ENCODE measurements at places on chromosomes 11 and 22. TPM values are rescaled to one million over a fixed set of nuclear protein-coding genes. Genes with fewer than 3 reads are reported as not detected.
A peak's percentile ranks its signal among the peaks of the same experiment; 100 is the strongest.

FIBIN gene
- 85.4 TPM for total RNA-seq

DNA sequence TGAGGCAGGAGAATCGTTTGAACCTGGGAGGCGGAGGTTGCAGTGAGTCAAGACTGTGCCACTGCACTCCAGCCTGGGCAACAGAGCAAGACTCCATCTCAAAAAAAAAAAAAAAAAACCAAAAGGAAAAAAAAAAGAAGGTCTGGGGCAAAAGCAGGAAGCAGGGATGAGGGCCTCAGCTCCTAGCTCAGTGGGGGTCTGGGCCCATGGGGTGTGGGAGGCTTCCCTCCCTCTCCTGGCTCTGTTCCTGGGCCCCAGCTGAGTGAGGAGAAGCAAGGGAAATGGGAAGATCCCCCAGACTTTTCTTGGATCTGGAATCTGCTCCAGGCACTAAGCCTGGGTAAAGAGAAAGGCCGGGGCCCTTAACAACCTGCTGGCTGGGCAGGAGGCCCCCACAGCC lies 8.9 kb downstream of the CHRM1 start:
- H3K27me3 ChIP-seq, result no peaks in the 10 kb centered on the region
- H3K27ac ChIP-seq, result no peak overlapping the region
- no peaks in the 10 kb centered on the region for H3K36me3 ChIP-seq

DNA sequence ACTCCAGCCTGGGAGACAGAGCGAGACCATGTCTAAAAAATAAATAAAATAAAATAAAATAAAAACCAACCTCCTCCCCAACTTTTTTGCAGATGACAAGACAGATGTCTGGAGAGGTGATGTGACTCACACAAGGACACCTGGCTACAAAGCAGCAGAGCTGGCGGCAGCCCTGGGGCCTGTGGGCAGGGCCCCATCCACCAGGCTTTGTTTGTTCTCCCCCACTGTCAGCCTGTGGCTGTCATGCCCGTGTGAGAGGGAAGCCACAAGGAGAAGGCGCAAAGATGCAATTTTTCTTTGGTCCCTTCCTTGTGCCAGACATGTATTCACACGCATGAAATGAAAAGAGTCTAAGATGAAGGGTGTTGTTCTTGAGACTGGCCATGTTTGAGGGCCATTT lies 16.6 kb downstream of the CD59 start:
- H3K4me3 ChIP-seq, result no peak overlapping the region
- H3K36me3 ChIP-seq, result no peaks in the 10 kb centered on the region
- peaks cover 35% of the 10 kb centered on the region for H3K4me1 ChIP-seq
- DNase-seq, result no peak

DNA sequence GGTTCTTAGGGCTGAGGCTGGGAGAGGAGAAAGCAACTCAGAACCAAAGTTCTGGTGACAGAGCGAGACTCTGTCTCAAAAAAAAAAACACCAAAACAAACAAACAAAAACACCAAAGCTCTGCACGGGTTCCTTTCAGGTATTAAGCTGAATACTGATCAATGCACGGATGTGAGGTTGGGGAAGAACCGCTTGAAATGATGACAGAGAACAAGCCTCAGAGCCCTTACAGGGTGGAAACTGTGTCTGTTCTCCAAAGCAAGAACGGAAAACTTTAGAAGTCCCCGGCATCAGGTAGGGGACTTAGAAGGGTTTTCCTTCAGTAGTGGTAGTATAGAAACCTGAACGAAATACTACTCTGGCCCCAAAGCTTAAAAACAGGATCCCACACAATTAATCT lies 260.0 kb downstream of the TBC1D22A start:
- no peaks in the 10 kb centered on the region for H3K27me3 ChIP-seq
- H3K27ac ChIP-seq, result no peak overlapping the region
- DNase-seq, result no peak
- H3K36me3 ChIP-seq, result peaks cover 5% of the 10 kb centered on the region
- H3K4me1 ChIP-seq, result no peaks in the 10 kb centered on the region

SAA4 gene
- total RNA-seq, result 1.3 TPM

GRCh38 chr11:33035011-33035410 lies 4.4 kb upstream of the TCP11L1 start:
- no peak overlapping the region for H3K27ac ChIP-seq
- H3K4me1 ChIP-seq, result no peaks in the 10 kb centered on the region
- DNase-seq, result no peak
- H3K4me3 ChIP-seq, result peak overlapping the region; percentile 42
- no peaks in the 10 kb centered on the region for H3K27me3 ChIP-seq

DNA sequence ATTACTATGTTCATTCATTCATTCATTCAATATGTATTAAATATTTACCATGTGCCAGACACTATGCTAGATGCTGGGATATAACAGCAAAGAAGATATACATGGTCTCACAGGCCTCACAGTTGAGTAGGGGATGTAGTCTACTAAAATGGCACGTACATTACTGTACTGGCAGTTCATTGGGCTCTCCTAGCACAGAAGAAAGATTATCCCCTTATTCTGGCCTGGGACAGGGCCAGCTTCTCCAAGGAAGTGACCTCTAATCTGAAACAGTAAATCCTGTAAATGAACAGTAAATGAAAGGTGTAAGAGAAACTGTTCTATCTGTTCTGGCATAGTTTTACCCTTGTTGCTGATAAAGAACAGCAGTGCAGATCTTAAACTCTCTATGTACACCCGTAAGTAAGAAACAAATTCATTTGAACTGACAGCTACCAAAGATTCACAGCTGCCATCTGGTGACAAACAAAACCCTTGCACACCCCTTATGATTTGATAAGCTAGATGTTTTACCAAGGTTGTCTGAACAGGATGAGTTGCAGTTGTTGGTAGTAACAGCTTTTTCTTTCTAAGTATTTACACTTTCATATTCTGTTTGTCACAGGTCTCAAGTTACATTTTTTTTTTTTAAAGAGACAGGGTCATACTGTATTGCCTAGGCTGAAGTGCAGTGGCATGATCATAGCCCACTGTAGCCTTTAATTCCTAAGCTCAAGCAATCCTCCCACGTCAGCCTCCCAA lies 263.1 kb downstream of the TMEM135 start:
- H3K4me1 ChIP-seq, result no peaks in the 10 kb centered on the region
- H3K4me3 ChIP-seq, result no peak overlapping the region
- no peak for DNase-seq

DBX1 gene
- total RNA-seq, result not detected

GGTLC3 gene
- 6.2 TPM for total RNA-seq

GRCh38 chr11:131356206-131356605 lies 14.2 kb upstream of the NTM start:
- H3K4me3 ChIP-seq, result no peak overlapping the region
- no peak for DNase-seq
- H3K4me1 ChIP-seq, result no peaks in the 10 kb centered on the region
- no peak overlapping the region for H3K27ac ChIP-seq
- no peaks in the 10 kb centered on the region for H3K36me3 ChIP-seq

SAA2 gene
- total RNA-seq, result 82.0 TPM

DNA sequence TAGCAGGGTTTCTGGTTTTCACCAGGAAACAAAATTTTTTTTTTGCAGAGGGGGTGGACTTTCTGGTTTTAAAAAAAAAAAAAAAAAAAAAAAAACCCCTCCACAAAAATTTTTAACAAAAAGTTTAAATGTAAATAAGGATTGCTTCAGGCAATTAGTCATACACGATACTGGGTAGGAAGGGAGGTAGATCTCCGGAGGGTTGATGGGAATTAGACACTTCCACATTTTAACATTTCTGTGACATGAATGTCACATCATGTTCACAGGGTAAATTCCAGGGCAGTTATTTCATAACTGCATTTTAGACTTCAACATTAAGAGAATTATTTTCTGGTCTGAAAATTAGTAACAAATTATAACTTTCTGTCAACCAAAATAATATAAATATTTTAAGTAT lies 15.9 kb downstream of the NUP98 start:
- peaks cover 20% of the 10 kb centered on the region for H3K36me3 ChIP-seq
- no peak overlapping the region for H3K4me3 ChIP-seq
- H3K4me1 ChIP-seq, result no peaks in the 10 kb centered on the region
- no peak overlapping the region for H3K27ac ChIP-seq

MPZL2 gene
- total RNA-seq, result 111 TPM

- peak; percentile 83 for DNase-seq
- no peaks in the 10 kb centered on the region for H3K4me1 ChIP-seq
- H3K27me3 ChIP-seq, result no peaks in the 10 kb centered on the region
- peak overlapping the region; percentile 85 for H3K4me3 ChIP-seq
- H3K36me3 ChIP-seq, result peaks cover 22% of the 10 kb centered on the region
Measured at GRCh38 chr11:66268952-66269905, 790 bp downstream of the RAB1B start.

MSANTD2 gene
- total RNA-seq, result 16.4 TPM

GRCh38 chr11:69013009-69013951 lies at the start of gene MRGPRF:
MRGPRF (minus strand) TSS chr11:69013246; CDS start chr11:69009901, 3,345 bp downstream.
- H3K27me3 ChIP-seq, result no peaks in the 10 kb centered on the region
- DNase-seq, result peak; percentile 96
- no peaks in the 10 kb centered on the region for H3K36me3 ChIP-seq
- peak within 1 kb of the TSS; percentile 12 for H3K4me3 ChIP-seq
- H3K27ac ChIP-seq, result peak within 1 kb of the TSS; percentile 47
- peaks cover 14% of the 10 kb centered on the region for H3K4me1 ChIP-seq

DNA sequence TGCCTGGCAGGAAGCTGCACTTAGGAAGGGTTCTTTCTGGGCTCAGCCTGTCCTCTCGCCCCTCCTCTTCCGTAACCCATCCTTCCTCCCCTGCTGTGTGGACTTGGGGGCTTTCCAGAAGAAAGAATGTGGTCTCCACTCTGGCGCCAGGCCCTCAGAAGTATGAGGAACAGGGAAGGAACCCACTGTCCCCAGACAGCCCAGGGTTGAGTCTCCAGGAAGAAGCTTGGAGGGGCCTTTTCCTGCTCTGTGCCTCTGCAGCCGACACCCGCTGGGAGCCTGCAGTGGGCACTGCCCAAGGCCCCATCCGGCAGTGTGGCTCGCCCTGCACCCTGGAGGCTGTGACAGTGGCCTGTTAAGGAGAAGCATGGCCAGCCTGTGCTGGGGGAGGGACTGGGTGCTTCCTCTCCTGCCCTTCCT lies 112.6 kb downstream of the ST3GAL4 start:
- H3K4me3 ChIP-seq, result no peak overlapping the region
- H3K27ac ChIP-seq, result no peak overlapping the region
- no peaks in the 10 kb centered on the region for H3K27me3 ChIP-seq
- H3K36me3 ChIP-seq, result no peaks in the 10 kb centered on the region
- no peak for DNase-seq

GRCh38 chr22:26981541-26981940 lies 324.2 kb downstream of the MIAT start:
- no peak for DNase-seq
- peaks cover 4% of the 10 kb centered on the region for H3K4me1 ChIP-seq
- no peaks in the 10 kb centered on the region for H3K36me3 ChIP-seq
- no peak overlapping the region for H3K27ac ChIP-seq

DNA sequence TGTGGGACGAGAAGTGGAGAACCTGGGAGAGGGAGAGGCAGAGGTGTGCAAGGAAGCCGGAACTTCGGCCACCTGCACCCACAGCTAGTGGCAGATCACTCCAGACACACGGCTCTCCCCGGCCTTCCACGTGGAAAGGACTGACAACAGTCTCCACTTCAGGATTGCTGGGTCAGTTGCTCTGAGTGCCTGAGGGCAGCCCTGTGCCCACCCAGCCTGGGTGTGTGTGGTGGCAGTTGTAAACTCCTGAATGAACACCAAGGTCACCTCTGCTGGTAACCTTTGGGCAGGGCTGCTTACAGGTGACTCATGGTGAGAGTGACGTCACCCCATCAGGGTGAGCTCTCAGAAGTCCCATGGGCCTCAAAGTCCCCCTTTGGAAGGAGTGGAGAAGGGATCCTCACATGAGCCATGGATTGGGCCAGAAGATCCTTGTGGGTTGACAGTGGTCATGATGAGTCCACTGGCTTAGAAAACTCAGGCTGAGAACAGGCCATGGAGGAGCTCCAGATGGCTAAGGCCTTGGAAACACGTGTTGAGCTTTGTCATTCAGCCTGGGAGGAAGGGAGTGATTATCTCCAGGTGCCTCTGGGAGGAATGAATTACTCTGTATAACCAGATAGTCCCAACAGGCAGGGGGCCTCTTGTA lies 71.3 kb downstream of the BCR start:
- H3K27me3 ChIP-seq, result no peaks in the 10 kb centered on the region
- no peaks in the 10 kb centered on the region for H3K4me1 ChIP-seq
- DNase-seq, result no peak
- peaks cover 10% of the 10 kb centered on the region for H3K36me3 ChIP-seq

DNA sequence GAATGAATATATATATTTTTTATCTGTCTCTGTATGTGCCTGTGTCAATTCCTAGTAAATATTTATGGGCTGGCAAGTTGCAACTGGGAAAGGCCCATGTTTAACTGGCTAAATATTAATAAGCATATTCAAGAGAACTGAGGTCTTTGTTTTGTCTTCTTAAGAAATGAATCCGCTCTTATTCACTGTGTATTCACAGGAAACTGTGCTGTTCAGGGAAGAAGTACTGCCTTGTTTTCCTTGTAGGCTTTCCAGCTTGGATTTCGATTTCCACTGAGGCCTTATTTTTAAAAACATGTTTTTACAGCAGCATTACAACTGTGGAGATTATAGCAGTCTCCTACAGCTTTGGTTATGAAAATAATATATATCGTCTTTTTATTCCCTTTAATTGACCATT lies 64.7 kb downstream of the LDLRAD3 start:
- H3K27ac ChIP-seq, result no peak overlapping the region
- no peaks in the 10 kb centered on the region for H3K36me3 ChIP-seq
- no peaks in the 10 kb centered on the region for H3K27me3 ChIP-seq
- H3K4me3 ChIP-seq, result no peak overlapping the region
- no peak for DNase-seq

GRCh38 chr22:41920271-41920976 lies 5.5 kb upstream of the SHISA8 start:
- DNase-seq, result no peak
- no peaks in the 10 kb centered on the region for H3K36me3 ChIP-seq
- H3K27ac ChIP-seq, result no peak overlapping the region

GRCh38 chr11:60816590-60817157 lies 25.2 kb upstream of the CCDC86 start:
- DNase-seq, result no peak
- no peak overlapping the region for H3K27ac ChIP-seq
- H3K4me1 ChIP-seq, result no peaks in the 10 kb centered on the region
- no peak overlapping the region for H3K4me3 ChIP-seq

CST6 gene
- 5.9 TPM for total RNA-seq

CD248 gene
- 22.9 TPM for total RNA-seq

- no peaks in the 10 kb centered on the region for H3K36me3 ChIP-seq
- no peaks in the 10 kb centered on the region for H3K27me3 ChIP-seq
- H3K4me3 ChIP-seq, result no peak overlapping the region
- DNase-seq, result no peak
- H3K27ac ChIP-seq, result no peak overlapping the region
Measured at GRCh38 chr11:2673871-2674471, 25.8 kb downstream of the KCNQ1OT1 start.

RIMBP3C gene
- 0.22 TPM for total RNA-seq

All from kidney (tissue), 22 donors.